ENCODE measurements at places on chromosomes 2 and 18.

DNA sequence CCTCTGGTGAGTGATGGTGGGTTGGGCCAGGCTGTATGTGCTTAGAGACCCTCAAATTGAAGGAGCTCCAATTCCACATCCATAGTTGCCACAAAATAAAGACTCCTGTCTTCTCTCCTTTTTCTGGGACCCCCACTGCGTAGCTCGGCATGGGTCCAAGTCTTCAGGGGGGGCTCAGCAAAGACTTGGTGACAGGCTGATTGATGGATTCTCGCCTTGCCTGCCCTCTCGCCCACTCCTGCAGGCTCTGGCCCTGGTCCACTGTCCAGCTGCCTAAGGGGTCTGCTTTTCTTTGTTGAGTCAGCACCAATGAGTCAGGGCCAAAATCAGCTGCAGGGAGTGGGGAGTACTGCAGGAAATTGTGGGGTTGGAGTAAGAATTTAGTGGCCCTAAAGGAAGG lies 21.5 kb downstream of the RPL37A start:
- no peak for DNase-seq
- H3K27me3 ChIP-seq: no peaks in the 10 kb centered on the region
- H3K4me1 ChIP-seq: no peaks in the 10 kb centered on the region
- H3K27ac ChIP-seq: no peak overlapping the region
- no peak overlapping the region for H3K4me3 ChIP-seq

DNA sequence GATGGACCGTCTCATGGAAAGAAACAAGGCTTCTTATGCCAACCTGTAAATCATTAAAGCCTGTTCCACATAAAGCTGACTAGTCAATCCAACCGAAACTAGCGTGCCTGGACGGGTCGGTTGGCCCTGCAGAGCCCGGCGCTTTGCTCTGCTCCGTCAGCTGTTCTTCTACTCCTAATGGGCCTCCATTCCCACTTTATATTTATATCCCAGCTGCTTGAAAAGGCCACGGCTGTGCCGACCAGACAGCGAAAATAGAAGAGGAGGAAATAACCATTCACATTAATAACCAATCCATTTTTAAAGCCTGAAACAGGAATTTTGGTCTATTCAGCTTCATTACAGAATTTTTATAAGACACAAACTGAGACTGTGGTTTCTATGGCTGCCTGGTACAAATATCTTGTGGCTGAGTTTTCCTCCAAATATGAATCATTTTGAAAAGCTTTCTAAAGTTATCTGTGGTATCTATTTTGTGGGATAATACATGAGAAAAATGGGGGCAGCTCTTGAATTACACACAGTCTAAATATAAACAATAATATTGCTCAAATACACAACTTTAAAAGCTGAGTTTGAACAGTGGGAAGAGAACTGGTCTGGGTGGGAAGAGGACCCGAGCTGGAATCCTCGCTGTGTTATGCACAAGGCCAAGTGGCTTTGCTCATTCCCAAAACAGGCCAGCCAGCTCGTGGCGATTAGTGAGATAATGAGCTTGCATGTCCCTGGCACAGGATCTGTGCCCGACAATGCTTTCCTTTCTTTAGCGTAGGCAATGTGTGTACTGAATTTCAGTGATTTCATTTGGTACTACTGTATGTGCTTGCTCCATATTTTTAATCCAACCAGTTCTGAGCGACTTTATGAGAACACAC lies 10.5 kb upstream of the FAM124B start:
- no peaks in the 10 kb centered on the region for H3K27me3 ChIP-seq
- DNase-seq: no peak
- no peak overlapping the region for H3K4me3 ChIP-seq
- H3K36me3 ChIP-seq: no peaks in the 10 kb centered on the region

- no peaks in the 10 kb centered on the region for H3K4me1 ChIP-seq
- no peaks in the 10 kb centered on the region for H3K36me3 ChIP-seq
- H3K27ac ChIP-seq: no peak overlapping the region
- no peak overlapping the region for H3K4me3 ChIP-seq
These were observed 30.5 kb downstream of the LTBP1 start for GRCh38 chr2:32977228-32977758.

- H3K4me3 ChIP-seq: no peak overlapping the region
- peaks cover 3% of the 10 kb centered on the region for H3K4me1 ChIP-seq
- H3K27ac ChIP-seq: no peak overlapping the region
- no peaks in the 10 kb centered on the region for H3K36me3 ChIP-seq
- DNase-seq: no peak
- H3K27me3 ChIP-seq: no peaks in the 10 kb centered on the region
These were observed 314.2 kb upstream of the MYT1L start for GRCh38 chr2:2645162-2645855.

DNA sequence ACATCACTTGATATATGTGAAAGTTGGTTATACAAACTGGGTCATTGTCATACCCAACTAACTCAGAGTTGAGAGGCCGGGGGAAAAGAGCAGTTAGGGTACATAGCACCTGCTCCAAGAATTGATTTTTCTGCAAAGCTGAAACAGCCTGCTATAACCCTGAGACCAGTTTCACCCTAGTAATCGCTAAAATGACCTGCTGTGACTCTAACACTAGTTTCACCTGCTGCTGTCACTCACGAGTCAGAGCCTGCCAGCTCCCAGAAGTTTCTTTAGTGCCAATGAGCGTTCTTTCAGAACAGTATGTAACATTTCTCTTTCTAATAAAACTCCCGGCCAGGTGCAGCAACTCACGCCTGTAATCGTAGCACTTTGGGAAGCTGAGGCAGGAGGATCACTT lies 28.0 kb downstream of the SRSF7 start:
- H3K27ac ChIP-seq: no peak overlapping the region
- DNase-seq: no peak
- H3K4me1 ChIP-seq: peaks cover 10% of the 10 kb centered on the region
- no peaks in the 10 kb centered on the region for H3K36me3 ChIP-seq
- H3K27me3 ChIP-seq: no peaks in the 10 kb centered on the region

DNA sequence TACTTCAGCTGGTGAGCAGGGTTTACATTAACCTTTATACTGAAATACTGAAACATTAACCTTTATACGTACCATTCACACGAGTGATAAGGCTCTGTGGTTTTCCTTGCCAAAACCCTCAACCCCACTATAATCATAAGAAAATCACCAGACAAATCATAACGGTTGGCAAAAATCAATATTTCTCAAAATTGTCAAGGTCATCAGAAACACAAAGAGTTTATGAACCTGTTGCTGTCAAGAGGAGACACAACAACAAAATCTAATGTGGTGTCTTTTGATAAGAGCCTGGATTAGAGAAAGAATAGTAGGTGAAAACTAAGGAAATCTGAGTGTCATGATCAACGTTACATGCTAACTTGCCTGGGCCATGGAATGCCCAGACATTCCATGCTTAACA lies 396.9 kb upstream of the TMEFF2 start:
- DNase-seq: no peak
- no peaks in the 10 kb centered on the region for H3K36me3 ChIP-seq
- H3K4me3 ChIP-seq: no peak overlapping the region

- no peak for DNase-seq
- no peaks in the 10 kb centered on the region for H3K36me3 ChIP-seq
- H3K4me1 ChIP-seq: no peaks in the 10 kb centered on the region
- no peak overlapping the region for H3K27ac ChIP-seq
These were observed 58.7 kb upstream of the RALBP1 start for GRCh38 chr18:9416563-9417072.
